ENCODE measurements at places on chromosomes 7 and 10.
A peak's percentile ranks its signal among the peaks of the same experiment; 100 is the strongest.

- DNase-seq: no peak
Observed at GRCh38 chr10:78802431-78802830, 266.3 kb upstream of the ZMIZ1 start.

DNA sequence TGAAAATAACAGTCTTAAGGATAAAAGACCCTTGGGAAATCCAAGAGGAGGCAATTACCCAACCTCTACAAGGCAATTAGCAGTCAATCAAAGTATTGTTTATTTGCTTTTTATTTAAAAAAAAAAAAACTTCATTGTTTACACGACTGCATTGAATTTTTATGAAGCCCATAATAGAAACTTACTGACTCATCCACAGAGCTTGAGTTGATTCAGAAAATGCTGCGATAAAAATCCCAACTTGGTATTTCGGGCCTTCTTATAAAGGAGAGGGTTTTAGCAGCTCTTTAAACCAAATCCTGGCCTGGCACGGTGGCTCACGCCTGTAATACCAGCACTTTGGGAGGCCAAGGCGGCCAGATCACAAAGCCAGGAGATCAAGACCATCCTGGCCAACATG is 69.2 kb upstream of the PALS2 start:
- DNase-seq: no peak

GRCh38 chr7:116828281-116828680 is 34.1 kb upstream of the CAPZA2 start:
- no peak for DNase-seq

GRCh38 chr7:131007439-131008330 is 273.7 kb upstream of the KLF14 start:
- DNase-seq: no peak

DNA sequence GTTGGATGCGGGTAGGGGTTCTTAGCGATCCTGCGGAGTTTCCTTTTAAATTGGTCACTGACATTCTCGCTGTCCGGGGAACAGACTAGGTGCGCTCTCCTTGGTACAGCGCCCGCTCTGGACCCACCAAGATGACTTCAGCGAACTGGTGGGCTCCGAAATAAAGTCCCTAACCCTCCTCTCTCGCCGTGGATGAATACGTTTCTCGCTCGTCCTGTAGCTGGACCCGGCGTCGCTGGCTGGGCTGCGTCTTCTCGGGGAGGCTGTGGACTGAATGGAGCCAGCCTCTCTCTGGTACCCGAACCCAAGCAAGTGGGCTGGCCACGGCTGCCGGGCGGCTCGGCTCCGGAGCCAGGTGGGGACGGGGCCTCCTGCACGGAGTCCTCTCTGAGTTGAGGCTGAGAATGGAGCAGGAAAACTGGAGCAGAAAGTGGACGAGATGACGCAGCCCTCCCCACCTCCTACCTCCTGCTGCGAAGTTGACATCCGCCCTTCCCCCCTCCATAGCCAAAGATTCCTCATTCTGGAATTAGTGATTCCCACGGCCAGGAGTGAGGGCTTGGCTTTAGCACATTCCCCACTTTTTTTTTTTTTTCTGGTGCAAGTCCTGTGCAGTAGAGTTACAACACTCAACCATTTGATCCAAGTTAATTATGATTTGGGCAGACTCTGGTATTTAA is 1.5 kb downstream of the UNC5B start:
- peak; percentile 55 for DNase-seq

DNA sequence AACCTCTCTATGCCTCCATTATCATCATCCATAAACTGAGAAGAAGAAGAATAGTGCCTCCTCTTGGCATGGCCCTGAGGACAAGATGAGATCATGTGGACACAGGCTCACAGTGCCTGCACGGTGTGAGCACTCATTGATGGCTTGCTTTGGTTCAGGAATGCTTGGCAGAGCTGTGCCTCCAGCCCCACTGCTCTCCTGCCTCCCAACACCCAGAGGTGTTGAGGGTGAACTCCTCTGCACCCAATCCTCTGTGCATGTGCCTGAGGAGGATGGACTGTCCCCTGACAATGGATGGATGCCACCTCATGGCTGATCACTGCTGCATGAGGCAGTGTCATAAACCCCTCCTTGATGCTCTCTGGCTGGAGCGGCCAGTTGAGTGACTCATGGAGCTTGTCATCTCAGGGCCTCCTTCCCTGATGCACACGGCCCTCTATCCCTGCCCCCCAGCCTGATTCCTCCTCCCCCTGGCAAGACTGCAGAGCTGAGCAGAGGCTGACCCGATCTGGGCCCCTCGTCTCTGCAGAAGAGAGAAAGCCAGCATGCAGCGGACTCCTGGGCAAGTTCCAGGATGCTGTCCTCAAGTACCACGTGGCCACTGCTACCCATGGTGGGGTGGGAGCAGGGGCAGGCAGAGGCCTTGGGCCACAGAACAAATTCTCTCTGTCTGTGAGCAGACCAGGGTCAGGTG is 136.3 kb downstream of the KCNMA1 start:
- DNase-seq: peak; percentile 82

DNA sequence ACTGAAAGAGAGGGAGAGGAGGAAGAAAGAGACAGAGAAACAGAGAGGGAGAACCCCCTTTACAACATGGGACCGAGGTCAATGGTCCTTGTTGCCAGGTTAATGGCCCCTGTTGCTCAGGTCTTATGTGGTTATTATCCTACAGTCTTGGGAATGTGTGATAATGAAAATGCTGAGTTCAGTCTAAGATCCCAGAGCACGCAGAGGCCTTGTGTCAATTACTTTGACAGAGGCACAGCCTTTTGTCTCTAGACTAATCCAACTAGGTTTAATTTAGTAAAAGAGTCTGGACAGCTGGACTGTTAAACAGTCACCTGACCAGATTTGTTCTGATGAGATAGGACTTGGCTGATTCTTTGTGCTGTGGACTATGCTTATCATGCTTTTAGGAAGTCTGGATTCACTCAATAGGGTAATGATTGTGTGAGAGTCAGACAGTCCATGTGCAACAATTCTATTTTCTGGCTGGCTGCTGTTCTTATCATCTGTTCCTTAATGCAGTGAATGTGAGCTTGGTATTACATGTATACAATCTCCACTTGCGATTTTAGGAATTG is 157.4 kb upstream of the MAGI2 start:
- no peak for DNase-seq

GRCh38 chr10:132306864-132307751 is 642 bp downstream of the STK32C start:
- DNase-seq: no peak

DNA sequence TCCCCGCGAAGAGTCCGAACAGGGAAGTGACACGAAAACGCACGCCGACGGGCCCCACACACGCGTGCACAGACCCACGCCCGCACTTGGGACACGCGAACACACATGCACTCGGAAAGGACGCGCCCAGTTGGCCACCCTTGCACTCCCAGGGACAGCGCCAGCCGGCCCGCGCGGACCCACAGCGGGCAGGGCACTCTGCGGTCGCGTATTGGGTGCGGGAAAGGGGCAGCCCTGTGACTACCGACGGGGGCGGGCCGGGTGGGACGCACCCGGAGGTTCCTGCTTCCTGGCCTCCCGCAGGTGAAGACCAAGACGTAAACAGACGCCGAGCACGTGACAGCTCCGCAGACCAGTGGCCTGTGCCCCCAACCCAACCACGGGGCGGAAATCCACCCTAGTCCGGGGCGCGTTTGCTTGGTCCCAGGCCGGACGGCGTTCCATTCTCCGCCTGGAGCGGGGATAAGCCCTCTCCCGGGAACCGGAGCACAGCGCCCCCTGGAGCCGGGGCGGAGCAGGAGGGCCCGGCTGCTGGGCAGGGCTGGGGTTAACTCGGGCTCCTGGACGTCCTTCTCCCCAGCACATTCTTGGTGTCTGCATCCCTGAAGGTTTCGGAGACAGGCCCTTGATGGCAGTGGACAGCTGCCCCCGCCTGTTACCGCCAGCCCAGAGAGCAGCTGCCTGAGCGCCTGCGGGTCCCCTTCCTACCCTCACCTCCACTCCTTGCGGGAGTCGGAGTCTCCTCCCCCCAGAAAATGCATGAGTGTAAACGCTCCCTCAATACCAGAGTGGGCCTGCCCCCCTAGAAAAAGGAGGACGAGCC is 2.0 kb upstream of the LZTS2 start:
- no peak for DNase-seq

- no peak for DNase-seq
Observed at GRCh38 chr7:134836447-134836846, 57.0 kb downstream of the CALD1 start.

GRCh38 chr10:60427148-60427547 is 37.5 kb upstream of the ANK3 start:
- no peak for DNase-seq

DNA sequence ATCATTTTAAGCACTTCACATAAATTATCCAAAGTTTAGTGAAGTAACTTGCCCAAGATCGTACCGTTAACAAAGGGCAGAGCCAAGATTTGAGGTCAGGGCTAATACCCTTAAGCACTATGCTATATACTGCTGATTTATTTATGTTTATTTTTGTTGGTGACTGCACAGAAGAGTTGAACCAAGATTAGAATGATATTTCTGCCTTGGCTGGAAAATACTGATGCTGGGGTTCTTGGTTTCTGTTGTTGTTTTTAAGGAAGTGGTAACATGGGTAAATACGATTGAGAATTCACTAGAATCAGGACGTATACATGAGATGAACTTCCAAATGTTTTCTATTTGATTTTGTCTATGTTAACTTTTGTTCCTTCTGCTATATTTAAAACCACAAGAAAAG is 9.3 kb downstream of the ADD3 start:
- DNase-seq: no peak

- DNase-seq: no peak
Observed at GRCh38 chr10:69500864-69501468, 49.7 kb downstream of the TSPAN15 start.

GRCh38 chr7:26543340-26543739 is 251.7 kb downstream of the SNX10 start:
- DNase-seq: no peak

DNA sequence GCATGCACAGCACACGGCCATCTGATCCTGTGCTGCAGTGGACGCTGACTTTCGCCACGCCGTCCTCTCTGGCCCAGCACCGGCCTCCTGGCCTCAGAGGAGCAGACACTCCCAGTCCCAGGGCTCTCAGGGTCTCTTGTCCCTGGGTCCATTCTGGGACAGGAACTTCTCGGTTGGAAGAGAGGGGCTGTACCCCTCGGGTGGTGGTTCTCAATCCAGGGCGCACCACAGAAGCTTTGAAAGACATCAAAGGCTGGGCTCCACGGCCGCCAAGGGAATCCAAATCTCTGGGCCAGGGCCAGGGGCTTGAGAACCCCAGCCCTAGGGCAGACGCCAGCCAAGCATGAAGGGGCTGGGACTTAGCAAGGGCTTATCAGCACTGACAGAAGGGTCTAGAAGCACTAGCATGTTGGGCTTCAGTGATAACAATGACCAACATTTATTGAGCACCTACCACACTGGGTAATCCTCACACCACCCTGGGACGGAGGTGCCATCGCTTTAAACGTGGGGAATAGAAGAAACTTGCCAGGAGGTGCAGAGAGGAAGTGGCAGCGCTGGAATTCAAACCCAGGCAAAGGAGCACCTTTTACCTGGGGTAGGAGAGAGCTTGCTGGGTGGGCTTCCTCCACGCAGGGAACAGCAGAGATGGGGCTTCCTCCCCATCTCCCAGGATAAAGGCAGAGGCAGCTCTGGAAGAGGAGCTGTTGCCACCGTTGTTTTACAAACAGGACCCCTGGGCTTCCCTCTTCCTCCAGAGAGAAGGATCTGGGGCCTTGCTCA is 1.8 kb upstream of the PYROXD2 start:
- no peak for DNase-seq

GRCh38 chr7:2045559-2046405 is 187.0 kb downstream of the MAD1L1 start:
- DNase-seq: no peak

GRCh38 chr7:128042012-128042411 is 10.8 kb upstream of the LRRC4 start:
- DNase-seq: no peak

GRCh38 chr7:78768859-78769258 is 684.6 kb downstream of the MAGI2 start:
- DNase-seq: no peak
